Ascending aorta (tissue), 2 donors: ENCODE measurements at places on chromosomes 6 and 20.

DNA sequence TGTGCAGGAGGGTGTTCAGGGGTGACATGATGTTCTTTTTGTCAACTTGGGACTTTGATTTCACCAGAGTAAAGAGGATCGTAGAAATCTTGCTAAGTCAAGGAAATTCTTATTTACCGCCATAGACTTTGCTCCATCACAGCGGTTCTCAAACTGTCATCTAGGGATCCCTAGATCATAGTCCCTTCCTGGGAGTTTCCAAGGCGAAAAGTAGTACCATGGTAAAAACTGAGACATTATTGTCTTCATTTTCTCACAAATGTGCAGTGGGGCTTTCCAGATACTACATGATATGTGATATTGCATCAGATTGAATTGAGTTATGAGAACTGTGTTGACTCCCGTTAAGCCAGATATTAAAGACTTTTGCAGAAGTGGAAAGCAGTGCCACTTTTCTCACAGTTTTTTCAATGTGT lies 79.7 kb downstream of the JARID2 start:
- DNase-seq = no peak

DNA sequence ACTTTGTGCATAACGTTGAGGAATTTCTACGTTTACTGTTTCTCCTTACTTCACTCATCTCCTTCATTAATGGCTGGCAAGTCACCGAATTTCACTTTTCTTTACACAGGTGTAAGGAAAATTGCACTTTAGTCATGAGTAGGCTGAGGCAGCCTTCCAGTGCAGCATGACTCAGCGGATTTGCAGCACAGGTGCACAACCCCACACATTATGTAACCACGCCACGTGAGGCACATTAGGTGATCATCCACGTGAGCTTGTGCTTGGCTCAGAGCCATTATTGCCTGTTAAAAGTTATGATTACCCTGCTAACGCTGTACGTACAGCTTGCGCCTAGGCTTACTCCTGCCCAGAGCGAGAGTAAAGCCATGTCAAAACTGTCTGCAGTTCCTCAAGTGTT lies 158.8 kb downstream of the NKAIN2 start:
- no peak for DNase-seq

- no peak for DNase-seq
Observed at GRCh38 chr6:5175635-5176034, 85.1 kb downstream of the LYRM4 start.

GRCh38 chr6:30192076-30192475 lies 21.1 kb downstream of the TRIM26 start:
- no peak for DNase-seq

GRCh38 chr6:5850848-5851255 lies 155.9 kb downstream of the NRN1 start:
- DNase-seq = no peak

DNA sequence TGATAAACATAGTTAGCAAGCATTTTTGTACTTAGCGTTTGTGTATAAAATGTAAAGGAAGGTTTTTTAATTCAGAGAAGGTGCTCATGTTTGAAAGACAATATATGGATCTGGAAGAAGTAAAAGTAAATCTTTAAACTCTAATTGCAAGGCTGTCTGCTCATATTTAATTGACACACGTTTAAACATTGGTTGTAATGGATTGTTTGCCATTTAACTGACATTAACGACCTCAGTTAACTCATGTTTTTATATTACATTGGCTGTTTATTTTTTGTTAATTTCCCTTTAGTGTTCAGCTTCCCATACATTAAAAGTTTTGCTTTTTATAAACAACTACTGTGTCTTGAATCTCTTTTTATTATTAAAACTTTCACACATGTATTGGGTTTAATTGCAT lies 208.1 kb downstream of the ARID1B start:
- DNase-seq = no peak

DNA sequence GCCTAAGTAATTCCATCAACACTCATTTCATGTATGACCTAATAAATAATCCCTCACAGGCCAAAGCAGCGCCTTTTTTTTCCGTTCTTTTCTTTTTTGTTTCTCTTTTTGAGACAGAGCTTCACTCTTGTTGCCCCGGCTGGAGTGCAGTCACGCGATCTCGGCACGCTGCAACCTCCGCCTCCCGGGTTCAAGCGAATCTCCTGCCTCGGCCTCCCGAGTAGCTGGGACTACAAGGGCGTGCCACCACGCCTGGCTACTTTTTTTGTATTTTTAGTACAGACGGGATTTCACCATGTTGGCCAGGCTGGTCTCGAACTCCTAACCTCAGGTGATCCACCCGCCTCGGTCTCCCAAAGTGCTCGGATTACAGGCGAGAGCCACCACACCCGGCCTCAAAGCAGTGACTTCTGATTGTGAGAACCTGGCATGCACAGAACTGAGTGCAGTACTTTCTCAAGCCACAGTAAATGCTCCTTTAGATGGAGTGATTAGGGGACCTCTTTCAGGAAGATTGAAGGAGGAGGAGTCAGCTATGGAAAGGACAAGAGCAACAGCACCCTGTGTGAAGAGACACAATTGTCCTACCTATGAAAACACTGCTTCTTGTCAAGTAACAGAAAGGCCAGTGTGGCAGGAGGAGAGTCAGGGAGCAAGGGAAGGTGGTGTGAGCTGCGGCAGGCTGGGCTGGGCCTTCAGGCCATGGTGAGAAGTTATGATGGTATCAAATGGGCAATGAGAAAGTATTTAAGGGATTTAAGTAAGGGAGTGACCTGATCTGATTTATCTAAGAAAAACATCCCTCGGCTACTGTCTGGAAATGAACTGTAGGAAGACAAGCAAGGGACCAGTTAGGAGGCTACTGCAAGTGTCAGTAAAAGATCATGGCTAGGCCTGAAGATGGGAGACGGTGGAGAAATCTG lies 1.7 kb upstream of the SCAF8 start:
- DNase-seq = no peak

GRCh38 chr20:22931653-22932608 lies 103.2 kb upstream of the SSTR4 start:
- no peak for DNase-seq

DNA sequence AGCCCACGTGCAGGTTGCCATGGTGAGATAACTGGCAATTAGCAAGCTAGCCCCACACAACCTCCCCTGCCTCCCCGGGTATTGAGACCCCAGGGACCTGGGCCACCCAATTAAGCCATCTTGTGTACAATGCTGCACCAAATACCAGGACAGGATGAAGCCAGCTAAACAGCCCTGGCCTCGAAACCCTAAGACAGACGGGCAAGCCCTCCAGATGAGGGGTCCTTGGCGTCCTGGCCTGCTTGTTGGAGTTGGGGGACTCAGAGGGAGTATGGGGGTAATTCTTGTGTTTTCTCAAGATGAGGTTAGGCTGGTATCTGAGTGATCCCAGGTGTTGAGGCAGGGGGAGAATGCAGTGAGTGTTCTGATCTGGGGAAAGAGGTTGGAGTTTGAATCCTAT lies 8.8 kb upstream of the MAPRE1 start:
- DNase-seq = no peak

DNA sequence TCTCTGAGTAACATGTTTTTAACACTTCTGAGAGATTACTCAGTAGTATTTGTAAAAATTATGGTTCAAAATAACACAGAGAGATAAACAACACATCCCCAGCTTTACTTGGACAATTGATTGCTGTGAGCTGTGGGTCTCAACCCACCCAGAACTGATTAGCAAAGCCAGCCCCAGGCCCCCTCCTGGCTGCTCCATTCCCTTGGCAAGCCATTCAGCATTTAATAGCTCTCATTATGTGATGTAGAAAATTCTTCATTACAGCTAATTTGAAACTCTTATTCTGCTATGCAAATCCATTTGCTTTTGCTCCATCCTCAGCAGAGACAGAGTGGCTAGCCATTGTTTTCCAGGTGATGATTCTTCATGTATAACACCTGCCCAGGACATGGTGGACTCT lies 16.6 kb upstream of the SIRT5 start:
- DNase-seq = no peak

- DNase-seq = no peak
Observed at GRCh38 chr6:148438632-148439031, 96.0 kb downstream of the SASH1 start.

DNA sequence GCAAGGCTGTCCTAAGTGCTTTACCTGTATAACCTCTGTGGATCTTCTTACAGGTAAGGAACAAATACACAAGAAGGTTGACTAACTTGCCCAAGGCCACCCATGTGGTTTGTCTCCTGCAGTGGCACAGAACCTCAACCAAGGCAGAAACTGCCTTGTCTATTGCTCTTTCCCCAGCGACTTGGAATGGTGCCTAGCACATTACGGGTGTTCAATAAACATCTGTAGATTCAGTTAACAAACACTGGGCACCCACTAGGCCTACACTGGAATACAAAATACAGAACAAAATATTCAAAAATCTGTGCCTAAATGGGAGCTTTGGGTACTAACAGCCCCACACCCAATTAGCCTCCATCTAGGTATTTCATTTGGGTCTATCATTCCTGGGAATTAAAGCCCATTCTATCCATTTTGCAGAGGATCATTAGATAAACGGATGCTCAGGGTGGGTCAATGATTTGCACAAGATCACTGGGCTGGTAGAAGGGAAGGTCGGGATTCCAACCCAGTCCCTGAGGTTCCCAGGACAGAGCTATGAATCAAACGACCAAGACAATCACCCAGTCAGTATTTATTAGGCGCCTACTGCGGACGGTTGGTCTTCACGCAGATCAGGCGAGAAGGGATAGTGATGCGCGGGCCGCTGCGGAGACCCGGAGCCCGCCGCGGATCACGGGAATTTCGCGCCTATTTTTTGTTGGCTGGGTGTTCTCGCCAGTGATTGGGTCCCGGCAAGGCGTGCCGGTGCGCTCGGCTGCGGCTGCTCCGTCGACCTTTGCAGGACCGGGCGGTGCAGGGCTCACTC lies at the start of gene STK35:
STK35 (plus strand) TSS at position 771 of the 808 bp plus-strand sequence. CDS start 55 bp downstream, outside the sequence.
- DNase-seq = no peak

DNA sequence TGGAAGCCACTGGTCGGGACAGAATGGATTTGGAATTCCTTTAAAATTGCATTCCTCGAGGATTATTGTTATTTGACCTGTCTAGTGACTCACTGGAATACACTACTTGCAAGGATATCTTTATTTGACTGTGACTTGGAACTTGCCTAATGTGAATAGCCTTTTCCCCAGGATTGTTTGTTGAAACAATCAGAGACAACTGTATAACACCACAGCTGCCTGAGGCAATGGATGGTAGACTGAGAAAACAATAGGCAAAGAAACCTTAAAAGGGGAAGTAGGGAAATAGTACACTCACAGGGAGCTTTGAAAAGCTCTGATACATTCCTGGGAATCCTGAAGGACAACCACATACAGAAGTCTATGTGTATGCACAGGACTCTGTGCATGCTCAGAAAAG lies 465.3 kb downstream of the BMP2 start:
- DNase-seq = no peak

GRCh38 chr20:53917145-53918019 lies 153.0 kb downstream of the BCAS1 start:
- DNase-seq = peak; percentile 91

DNA sequence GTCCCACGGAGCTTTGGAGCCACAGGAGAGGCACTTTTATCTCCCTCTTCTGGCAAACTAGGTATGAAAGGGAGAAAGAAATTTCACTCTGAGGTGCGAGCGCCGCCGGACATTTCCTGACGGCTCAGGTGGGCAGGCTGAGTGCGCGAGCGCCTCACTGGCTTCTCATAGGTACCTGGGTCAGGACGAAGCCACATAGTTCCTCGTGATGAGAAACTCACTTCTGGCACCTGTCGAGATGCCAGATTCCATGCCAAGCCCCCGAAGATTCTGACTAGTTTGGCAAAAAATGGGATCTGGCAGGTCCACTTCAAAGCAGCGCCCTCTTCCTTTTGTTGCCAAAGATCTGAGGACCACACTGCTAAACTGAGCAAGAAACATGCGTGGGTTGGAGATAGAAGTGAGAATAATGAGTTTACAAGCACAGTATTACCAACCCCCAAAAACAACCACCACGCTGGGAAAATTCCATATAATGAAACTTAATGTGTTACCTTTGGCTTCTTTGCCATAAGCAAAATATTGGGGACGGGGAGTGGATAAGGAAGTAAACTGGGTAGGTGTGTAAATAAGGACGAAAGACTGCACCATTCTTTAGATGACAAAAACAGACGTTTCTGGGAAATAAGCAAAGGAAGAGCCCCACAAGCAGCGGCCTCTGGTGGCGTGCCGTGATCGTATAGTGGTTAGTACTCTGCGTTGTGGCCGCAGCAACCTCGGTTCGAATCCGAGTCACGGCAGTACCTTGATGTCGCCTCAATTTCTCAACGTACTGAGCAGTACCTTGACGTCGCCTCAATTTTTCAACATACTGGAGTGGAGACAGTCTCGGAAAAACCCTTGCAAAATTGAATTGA lies 89.8 kb upstream of the PRSS16 start:
- DNase-seq = no peak

DNA sequence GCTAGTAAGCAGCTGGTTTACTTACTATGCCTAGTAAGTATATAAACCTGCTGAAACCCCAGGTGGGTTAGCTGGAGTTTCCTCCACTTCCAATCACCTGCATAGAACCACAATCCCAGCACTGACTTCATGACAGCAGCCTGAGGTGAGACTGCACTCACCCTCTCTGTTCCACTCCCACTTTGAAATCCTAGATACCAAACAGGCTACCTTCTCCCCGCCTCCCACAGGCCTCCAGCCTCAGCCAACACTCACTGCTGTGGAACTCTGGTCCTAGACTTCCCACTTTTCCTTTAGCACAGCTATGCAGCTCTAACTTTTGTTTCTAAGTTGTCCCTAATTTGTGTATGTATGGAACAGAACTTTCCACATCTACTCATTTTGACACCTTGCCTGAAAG lies 149.7 kb upstream of the ARID1B start:
- no peak for DNase-seq

DNA sequence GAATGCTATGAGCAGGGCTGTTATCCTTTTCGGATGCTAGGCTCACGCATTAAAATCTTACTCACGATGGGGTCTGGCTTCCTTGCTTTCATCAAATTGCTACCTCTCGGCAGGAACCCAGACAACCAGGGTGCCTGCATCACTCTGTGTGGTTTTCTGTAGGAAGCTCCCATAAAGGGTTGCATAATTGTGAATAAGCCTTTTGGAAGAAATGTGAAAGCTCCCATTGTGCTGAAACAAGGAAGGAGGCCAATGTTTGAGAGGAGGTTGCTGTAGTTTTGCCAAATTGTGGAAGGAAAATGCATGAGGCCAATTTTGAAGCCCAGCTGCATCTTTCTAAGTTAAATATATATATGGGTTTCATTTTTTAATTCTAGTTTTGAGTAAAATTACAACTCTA lies 615.5 kb downstream of the C6orf118 start:
- no peak for DNase-seq
